ENCODE measurements at places on chromosomes 6 and 20.

DNA sequence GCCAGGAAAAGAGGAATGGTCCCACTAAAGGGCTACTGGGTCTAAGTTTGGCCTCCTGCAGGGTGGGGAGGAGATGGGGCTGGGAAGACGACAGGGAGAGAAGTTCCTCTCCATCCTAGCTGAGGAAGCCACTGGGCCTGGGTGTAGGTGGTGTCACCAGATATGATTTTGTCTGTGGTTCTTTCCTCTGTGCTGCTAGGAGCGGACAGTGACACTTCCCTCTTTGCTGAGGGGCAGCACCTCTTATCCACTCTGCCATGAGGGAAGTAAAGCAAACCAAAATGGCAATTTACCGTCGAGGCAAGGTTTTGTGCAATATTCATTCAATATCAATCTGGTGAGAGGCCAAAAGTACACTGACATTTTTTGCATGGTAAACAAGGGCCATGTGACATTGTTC, 33.0 kb upstream of the NR2E1 start:
- DNase-seq = no peak

DNA sequence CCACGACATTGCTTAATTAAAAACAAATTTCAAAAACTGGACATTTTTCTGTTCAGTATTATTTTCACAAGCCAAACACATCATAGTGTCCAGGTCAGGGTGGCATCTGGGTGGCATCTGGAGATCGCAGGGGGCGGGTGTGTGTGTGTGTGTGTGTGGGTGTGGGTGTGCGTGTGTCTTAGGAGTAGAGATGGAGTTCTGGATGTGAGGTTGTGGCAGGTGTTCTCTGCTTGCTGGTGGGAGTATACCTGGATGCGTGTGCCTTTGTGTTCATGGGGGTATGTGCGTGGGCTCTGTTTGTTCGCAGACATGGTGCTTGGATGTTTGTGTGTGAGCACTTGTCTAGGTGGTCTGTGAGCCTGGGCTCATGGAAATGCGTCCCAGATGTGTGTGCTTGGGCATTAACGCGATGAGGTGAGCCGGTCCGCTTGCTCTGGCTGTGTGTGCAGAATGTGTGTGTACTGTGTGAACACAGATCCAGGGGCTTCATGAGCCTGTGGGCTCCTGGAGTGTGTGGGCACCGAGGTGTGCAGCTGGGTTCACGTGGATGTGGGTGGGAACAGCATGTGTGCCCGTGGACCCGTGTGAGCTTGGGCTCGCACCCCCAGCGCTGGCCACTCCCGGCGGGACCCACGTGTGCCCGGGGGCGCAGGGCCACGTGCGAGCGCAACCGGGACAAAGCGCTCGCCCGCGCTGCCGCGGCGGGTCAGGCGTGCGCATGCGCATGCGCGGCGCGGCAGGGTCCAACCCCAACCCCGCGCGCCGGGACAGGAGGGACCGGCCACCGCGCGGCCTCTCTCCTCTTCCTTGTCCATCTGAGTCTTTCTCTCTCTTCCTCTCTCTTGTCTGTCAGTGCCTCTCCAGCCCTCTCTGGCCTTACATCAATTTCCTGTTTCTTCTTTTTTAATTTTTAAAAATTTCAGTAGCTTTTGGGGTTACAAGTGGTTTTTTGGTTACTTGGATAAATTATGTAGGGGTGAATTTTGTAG, 60.4 kb downstream of the SRC start:
- peak; percentile 38 for DNase-seq

DNA sequence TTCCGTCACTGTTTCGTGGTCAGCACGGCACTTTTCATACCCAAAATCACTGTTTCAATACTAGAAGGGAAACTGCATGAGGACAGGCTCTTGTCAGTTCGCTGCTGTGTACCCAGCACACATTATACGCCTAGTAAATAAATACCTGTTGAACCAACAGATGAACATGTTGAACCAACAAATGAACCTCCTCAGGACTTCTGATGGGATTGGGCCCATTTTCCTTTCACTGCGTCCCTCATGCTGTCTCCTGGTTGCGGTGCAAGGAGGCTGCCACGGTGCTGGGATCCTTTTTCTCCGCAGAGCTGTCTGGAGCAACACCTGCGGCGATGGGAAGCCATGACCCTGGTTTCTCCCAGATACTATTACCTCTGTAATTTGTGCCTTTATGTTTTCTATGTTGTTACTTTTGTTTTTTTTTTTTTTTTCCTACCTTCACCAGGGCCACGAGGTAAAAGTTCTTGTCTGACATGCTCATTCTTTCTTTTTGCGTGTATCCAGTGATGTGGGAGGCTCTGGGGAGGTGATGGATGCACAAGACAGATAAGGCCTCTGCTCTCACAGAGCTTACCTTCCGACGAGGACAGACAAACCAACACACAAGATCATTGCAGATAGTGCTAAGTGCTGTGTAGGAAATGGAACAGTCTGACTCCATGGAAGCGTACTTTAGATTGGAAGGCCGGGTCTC, 1.1 kb downstream of the VAPB start:
- no peak for DNase-seq

DNA sequence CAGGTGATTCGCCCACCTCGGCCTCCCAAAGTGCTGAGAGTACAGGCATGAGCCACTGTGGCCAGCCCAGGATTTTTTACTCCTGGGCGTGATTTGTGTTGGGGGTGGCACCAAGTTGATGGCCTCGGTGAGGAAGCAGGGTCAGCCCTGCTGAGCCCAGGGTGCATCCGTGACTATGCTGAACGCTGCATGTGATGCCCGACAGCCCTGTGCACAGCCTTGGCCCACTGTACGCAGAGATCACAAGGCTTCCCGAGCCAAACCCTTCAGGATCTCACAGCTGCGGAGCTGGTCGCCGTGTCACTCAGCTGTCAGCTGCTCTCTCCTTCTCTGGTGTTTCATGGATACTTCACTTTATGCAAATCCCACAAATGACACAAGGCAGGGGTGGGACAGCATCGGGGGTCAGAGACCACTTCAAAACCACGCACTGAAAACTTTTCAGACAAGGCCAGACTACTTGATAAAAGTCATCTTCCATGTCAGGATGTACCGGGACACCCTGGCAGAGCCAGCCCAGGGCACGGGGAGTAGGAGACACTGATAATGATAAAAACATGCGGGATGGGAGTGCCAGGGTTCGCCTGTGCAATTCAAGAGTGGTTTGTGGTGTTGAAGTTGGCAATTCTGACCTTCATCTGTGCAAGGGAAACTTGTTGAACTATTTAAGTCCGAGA, 31.2 kb upstream of the RPS6KA2 start:
- DNase-seq = no peak

- peak; percentile 50 for DNase-seq
These were observed 39.6 kb downstream of the SLC23A2 start for GRCh38 chr20:4961746-4962145.

DNA sequence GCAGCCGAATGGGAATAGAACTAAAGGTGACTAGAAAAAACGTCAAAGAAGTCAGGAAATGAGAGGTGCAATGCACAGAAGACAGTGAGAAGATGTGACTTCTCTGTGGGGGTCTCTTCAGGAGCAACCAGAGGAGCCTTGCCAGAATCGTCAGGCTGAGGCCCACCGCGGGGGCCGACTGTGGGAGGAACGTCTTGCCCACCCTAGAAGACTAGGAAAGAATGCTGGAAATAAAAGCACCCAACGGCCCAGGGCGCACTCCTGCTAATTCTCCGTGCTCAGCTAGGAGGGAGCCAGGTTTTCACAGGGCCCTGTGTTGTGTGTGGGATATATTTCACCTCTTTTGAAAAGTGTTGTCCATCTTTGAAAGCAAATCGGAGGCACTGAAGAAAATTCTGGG, 129.2 kb downstream of the SMOC2 start:
- no peak for DNase-seq

- peak; percentile 35 for DNase-seq
These were observed 21.2 kb downstream of the PTPRK start for GRCh38 chr6:128499079-128499731.

DNA sequence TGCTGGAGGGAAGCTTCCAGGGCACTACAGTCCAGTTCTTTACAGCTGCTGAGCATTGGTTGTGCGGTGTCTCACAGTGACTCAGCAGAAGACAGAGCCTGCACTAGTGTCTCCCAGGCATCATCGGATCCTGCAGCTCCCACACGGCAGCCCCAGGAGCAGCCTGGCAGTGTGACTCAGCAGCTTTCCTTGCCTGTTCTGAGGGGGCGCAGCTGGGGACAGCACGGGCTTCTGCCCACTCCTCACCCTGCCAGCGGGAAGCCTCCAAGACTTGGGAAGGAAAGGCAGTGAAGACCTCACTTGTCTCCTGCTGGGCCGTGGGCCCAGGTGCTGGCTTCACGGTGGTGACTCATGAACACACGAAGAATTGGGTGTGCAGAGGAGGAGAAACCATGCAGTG, 165.4 kb downstream of the SYNDIG1 start:
- peak; percentile 91 for DNase-seq

- no peak for DNase-seq
These were observed 12.0 kb downstream of the BNIP5 start for GRCh38 chr6:36324715-36325114.

DNA sequence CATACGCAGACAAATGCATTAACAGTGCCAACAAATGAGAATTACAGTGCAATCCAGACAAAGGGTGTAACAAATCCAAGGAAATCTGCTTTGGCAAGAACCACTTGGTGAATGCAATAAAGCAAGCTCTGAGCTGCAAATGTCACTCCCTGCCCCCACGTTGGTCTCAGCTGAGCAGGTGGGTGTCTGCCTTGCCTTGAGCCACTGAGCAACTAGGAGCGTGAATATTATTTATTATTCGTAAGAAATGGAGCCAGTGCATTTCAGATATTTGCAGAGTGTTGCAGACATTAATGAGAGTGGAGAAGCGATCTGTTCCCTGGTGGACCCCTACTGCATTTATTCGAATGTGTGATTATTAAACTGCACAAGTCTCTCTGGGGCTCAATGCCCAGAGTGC, 36.6 kb upstream of the F13A1 start:
- no peak for DNase-seq

DNA sequence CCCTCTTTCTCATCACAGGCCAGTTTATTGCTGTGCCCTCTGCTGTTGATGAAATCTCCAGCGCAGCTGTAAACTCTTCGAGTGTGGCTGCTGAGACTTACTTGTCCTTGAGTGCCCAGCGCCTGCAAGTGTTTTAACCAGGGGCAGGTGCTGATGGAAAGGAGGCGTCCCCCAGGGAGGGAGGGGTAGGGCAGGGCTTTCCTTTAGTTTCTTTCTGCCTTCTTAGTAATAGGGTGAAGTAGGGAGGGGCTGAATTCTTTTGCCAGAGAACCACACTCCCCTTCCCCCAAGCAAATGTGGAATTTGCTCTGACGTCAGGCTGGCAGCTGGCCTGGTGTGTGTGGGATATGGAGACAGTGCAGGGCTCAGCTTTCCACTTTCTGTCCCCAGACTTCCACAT, 61.2 kb downstream of the IGF2R start:
- peak; percentile 97 for DNase-seq

DNA sequence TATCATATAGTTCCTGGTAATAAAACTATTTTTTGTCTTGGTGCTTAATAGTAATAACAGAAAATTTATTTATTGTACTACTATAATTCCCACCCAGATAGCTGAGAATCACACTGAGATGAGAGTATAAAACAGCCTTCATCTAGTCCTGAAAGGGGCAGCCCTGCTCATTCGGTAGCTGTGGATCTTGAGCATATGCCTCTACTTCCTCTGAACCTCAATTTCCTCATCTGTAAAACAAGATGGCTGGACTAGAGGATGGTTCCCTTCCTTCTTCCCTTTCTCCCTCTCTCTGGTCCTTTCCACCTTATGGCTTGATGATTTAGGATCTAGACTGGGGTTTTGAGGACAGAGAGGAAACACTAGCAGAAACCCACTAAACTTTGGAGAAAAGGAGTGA, 15.0 kb downstream of the FKBP5 start:
- no peak for DNase-seq

- DNase-seq = no peak
These were observed 272.7 kb upstream of the PLCB4 start for GRCh38 chr20:8796088-8796660.

GRCh38 chr6:157635388-157636244, 187.4 kb upstream of the SNX9 start:
- no peak for DNase-seq

DNA sequence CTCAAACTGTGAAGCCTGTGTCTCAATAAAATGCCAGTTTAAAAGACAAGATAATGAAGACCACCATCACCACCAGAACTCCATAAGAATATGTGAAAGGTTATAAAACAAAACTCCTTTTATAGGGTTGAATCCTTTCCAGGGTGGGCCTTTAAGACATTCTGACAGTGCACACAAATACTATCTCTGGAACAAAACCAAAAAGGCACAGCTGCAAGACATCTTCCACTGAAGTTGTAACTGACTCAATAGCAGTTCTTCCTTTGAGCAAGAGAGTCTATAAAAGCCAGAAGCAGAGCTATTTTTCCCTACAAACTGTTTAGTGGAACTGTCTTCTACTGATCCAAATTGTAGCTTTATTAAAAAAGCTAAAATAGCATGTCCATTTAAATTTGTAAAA, 81.6 kb downstream of the EPB41L2 start:
- DNase-seq = no peak

DNA sequence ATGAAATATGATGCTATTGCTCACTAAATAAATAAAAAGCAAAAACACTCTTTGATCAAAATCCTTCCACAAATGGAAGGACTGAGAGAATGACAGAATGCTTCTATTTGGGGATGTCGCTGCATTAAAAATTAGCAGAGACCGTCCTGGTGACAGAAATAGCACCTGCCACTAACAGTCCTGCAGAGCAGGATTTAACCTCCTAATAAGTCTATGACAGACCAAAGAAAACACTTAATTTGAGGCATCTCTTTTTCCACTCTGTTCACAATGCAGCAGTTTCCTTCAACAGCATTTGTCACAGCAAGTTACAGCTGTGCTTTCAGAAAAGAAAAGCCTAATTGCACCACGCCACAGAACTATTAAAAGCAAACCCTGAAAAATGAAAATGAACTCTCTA, 140.6 kb upstream of the BEND6 start:
- DNase-seq = no peak

All from fibroblast of skin of back (primary cell).